Activated T-cell treated with anti-CD3 and anti-CD28 coated beads, Interleukin-2, amount 50 U/mL, for 72 hours (primary cell): ENCODE measurements at places on chromosomes 16 and 17.
A peak's percentile ranks its signal among the peaks of the same experiment; 100 is the strongest.

DNA sequence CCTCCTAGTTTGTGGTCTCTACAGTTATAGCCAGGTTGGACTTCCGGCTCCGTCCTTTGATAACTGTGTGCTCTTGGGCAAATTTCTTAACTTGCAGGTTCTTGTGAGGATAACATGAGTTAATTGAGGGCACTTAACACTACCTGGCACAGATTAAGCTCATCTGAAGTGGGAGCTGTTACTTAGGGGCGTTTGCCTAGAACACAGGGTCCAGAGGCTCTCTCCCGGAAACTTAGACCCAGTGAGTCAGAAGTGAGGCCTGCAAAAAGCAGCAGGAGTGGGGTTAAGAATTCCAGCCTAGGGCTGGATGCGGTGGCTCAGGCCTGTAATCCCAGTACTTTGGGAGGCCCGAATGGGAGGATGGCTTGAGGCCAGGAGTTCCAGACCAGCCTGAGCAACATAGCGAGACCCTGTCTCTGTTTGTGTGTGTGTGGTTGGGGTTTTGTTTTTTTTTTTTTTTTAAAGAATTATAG is 1.4 kb downstream of the MVP start:
- DNase-seq, result no peak
- peak overlapping the region; percentile 83 for H3K4me3 ChIP-seq
- H3K27me3 ChIP-seq, result no peaks in the 10 kb centered on the region
- peaks cover 15% of the 10 kb centered on the region for H3K36me3 ChIP-seq

GRCh38 chr17:29112771-29113295 is 67.4 kb downstream of the MYO18A start:
- H3K4me3 ChIP-seq, result no peak overlapping the region
- no peak overlapping the region for H3K27ac ChIP-seq
- H3K4me1 ChIP-seq, result peaks cover 13% of the 10 kb centered on the region
- no peaks in the 10 kb centered on the region for H3K27me3 ChIP-seq
- DNase-seq, result no peak

DNA sequence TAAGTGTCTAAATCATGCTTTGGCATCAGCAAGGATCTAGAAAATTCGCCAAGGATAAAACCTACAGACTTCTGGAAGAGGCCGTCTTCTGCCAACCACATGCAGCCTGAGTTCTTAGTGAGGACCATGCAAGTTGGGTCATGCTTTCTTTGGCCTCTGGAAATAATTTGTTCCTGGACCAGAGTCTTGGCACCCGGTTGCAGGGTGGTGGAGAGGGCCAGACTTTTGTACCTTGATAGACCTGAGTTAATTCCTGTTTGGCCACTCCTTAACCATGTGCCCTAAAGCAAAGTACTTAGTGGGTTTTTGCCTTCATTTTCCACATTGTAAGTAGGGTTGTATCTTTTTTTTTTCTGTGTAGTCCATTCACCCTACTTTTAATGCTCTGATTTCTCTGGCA is 283.4 kb upstream of the IRX5 start:
- H3K27ac ChIP-seq, result no peak overlapping the region
- no peaks in the 10 kb centered on the region for H3K36me3 ChIP-seq
- no peaks in the 10 kb centered on the region for H3K4me1 ChIP-seq
- H3K27me3 ChIP-seq, result peaks cover 18% of the 10 kb centered on the region

GRCh38 chr17:39529455-39529854 is 68.2 kb downstream of the CDK12 start:
- no peak overlapping the region for H3K27ac ChIP-seq
- no peaks in the 10 kb centered on the region for H3K27me3 ChIP-seq
- DNase-seq, result no peak

- no peaks in the 10 kb centered on the region for H3K27me3 ChIP-seq
- peaks cover 14% of the 10 kb centered on the region for H3K4me1 ChIP-seq
- no peak overlapping the region for H3K27ac ChIP-seq
- no peak for DNase-seq
Observed at GRCh38 chr17:49621946-49622529, 46.4 kb downstream of the NXPH3 start.

GRCh38 chr16:5791011-5791657 is 693.5 kb upstream of the EEF2KMT start:
- H3K4me1 ChIP-seq, result no peaks in the 10 kb centered on the region
- no peaks in the 10 kb centered on the region for H3K27me3 ChIP-seq
- H3K36me3 ChIP-seq, result no peaks in the 10 kb centered on the region
- no peak overlapping the region for H3K27ac ChIP-seq
- H3K4me3 ChIP-seq, result no peak overlapping the region

DNA sequence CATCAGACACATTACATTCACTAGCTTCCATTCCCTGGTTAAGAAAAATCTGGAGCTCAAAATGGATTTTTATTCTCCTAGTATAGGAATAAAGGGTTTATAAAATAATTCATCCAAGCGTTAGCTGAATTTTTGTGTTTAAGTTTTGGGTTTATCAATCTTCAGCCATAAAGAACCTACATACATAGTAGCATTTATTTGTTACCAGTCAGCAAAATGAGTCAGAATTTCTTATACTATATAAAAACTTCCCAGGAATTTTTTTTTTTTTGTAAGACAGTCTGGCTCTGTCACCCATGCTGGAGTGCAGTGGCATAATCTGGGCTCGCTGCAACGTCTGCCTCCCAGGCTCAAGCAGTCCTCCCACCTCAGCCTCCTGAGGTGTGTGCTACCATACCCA is 40.2 kb upstream of the SLC12A3 start:
- no peaks in the 10 kb centered on the region for H3K27me3 ChIP-seq
- H3K27ac ChIP-seq, result no peak overlapping the region
- H3K36me3 ChIP-seq, result peaks cover 3% of the 10 kb centered on the region
- H3K4me1 ChIP-seq, result no peaks in the 10 kb centered on the region
- no peak for DNase-seq

- no peaks in the 10 kb centered on the region for H3K4me1 ChIP-seq
- no peak overlapping the region for H3K4me3 ChIP-seq
- H3K27ac ChIP-seq, result no peak overlapping the region
- H3K36me3 ChIP-seq, result no peaks in the 10 kb centered on the region
Observed at GRCh38 chr16:62568926-62569325, 532.7 kb upstream of the CDH8 start.

- DNase-seq, result no peak
- peaks cover 11% of the 10 kb centered on the region for H3K27me3 ChIP-seq
- no peak overlapping the region for H3K27ac ChIP-seq
- no peaks in the 10 kb centered on the region for H3K4me1 ChIP-seq
- no peak overlapping the region for H3K4me3 ChIP-seq
Observed at GRCh38 chr16:82460766-82461165, 166.0 kb upstream of the CDH13 start.

DNA sequence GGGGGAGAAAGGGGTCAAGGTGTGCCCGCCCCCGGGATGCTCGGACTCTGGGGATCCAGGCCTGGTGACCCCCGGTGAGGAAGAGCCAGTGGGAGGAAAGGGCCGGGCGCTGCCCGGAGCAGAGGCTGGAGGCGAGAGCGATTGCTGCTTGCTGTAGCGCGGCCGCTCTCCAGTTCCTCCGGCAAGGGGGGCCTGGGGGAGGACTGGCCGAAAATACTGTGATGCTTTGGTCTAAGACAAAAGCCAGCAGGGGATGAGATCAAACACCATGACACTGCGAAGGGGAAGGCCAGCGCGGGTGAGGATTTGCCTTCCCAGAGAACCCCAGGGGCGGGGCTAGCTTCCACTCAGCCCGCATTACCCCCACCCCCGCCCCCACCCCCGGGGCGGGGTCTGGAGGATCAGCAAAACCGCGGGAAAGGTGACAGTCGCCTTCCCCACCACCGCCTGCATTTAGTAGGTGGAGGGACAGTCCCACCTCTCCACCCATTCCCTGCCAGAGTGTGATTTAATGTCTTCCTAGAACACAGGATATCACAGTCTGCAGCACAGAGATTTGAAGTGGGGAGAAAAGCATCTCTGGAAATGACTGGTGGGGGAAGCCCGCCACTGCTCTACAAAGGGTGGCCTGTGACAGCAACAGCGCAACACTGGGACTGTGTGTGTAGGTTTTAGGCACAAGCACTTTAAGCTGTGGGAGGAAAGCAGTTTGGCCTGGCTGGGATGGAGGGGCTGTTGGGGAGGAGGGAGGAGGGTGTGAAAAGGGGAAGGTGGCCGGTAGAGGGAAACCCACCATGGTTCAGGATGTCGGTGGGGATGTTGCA is 25.7 kb downstream of the MRC2 start:
- H3K4me3 ChIP-seq, result peak overlapping the region; percentile 85
- peaks cover 43% of the 10 kb centered on the region for H3K27me3 ChIP-seq
- peaks cover 30% of the 10 kb centered on the region for H3K4me1 ChIP-seq
- no peak overlapping the region for H3K27ac ChIP-seq
- DNase-seq, result peak; percentile 90

- peaks cover 88% of the 10 kb centered on the region for H3K4me1 ChIP-seq
- H3K27me3 ChIP-seq, result no peaks in the 10 kb centered on the region
- H3K4me3 ChIP-seq, result peak overlapping the region; percentile 90
- peaks cover 41% of the 10 kb centered on the region for H3K36me3 ChIP-seq
- peak; percentile 64 for DNase-seq
Observed at GRCh38 chr16:89484923-89485679, 5.3 kb downstream of the ANKRD11 start.

DNA sequence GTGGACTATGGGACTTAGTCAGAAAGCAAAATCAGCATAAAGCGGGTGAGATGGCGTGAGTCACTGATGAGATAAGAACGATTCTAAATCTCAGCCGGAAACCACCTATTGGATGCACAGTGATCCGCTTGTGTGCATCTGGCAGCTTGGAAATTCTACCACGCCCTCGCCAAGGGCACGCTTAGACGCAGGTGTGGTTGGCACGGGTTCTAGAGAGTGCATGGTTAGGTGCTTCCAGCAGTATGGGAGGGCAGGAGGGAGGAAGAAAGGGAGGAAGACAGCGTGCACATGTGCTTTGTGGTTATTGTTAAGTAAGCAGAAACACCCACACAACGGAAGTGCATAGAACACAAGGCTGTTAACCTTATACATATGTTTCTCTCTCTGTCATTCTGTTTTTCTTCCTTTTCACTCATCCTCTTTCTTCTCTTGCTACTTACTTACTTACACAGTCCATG is 374.0 kb upstream of the ASIC2 start:
- H3K4me3 ChIP-seq, result peak overlapping the region; percentile 34
- H3K27ac ChIP-seq, result peak overlapping the region; percentile 39
- DNase-seq, result peak; percentile 49

DNA sequence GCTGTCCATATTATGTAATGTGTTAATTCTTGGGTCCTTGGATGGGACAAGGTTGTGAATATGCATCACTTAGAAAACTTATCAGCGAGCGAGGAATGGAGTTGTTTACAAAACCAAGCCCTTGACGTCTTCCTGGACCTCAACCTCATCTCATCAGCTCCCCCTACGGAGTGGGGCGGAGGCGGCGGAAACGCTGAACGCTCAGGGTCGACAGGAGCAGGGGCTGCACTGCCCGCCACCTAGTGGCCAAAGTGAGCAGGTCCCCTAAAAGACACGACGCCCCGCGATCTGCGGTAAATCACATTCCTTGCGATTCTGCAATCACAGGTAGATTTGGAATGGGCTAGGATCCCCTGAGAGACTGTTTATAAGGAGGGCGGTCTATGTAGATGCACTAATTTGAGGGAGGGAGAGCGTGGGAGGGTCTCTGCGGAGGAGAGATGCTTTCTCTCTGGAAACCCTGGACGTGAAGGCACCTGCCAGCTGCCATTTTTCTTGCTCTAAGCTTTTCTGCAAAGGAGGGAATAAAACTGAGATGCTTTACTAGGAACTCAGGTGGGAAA is 5.4 kb upstream of the ICAM2 start:
- H3K4me1 ChIP-seq, result peaks cover 72% of the 10 kb centered on the region
- H3K4me3 ChIP-seq, result peak overlapping the region; percentile 88
- peak overlapping the region; percentile 85 for H3K27ac ChIP-seq
- H3K36me3 ChIP-seq, result peaks cover 1% of the 10 kb centered on the region
- H3K27me3 ChIP-seq, result no peaks in the 10 kb centered on the region

DNA sequence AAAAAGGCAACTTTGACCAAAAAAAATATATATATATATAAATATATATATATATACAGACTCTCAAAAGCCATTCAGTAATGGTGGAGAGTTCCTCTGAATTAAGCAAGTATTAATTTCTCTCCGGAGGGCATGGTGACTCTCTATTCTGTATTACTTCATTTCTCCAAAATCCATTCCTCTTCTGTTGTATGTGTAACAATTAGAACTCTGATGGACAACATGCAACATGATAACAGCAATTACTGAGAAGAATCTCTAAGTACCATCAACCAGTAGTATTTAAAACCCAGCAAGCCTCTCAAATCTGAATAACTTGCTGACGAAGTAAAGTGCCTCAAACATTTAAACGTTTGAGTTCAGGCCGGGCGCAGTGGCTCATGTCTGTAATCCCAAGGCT is 2.3 kb downstream of the GRB2 start:
- H3K27me3 ChIP-seq, result no peaks in the 10 kb centered on the region
- H3K27ac ChIP-seq, result peak overlapping the region; percentile 78
- no peak for DNase-seq
- H3K4me3 ChIP-seq, result peak overlapping the region; percentile 93
- peaks cover 58% of the 10 kb centered on the region for H3K4me1 ChIP-seq
- peaks cover 11% of the 10 kb centered on the region for H3K36me3 ChIP-seq

DNA sequence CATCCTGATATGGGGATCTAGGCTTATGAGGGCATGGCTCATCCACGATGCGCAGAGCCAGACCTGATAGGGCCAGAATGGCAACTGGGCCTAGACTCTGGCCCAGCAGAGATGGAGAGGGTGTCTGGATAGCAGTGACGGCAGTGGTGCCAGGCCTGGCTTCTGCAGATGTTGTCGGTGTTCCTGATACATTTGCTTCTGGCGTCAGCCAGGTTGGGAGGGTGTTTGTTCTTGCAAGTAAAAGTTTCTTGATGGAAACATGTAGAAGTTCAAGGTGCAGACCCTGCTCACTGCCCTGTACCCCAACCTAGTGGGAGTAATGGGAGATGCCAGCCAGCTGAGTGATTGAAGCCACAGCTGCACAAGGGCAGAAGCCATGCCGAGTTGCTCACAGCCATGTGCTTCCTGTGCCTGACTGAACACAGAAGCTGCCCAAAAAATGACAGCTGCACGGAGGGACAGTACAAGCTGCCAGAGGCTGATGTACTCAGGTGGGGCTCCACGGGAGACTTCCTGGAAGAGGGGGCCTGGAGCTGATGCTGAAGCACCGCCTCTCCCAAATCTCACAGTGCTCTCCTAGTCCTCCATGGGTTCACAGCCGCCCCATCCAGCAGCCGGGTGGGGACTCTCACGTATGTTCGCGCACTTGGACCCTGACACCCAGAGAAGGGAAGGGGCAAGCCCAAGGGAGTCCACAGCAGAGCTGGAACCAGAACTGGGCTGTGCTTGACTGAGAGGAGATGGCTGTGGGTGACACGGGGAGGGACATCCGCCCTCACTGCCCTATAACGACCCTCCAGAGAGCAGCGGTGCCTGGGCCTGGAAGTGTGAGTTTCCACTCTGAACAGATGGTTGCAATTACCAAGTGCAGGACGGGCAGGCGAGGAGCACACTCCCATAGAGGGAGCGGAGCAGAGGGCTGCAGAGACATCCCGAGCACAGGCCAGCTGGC is 78.7 kb downstream of the N4BP1 start:
- H3K36me3 ChIP-seq, result no peaks in the 10 kb centered on the region
- no peak overlapping the region for H3K27ac ChIP-seq
